ENCODE measurements at places on chromosomes 5 and 9.

DNA sequence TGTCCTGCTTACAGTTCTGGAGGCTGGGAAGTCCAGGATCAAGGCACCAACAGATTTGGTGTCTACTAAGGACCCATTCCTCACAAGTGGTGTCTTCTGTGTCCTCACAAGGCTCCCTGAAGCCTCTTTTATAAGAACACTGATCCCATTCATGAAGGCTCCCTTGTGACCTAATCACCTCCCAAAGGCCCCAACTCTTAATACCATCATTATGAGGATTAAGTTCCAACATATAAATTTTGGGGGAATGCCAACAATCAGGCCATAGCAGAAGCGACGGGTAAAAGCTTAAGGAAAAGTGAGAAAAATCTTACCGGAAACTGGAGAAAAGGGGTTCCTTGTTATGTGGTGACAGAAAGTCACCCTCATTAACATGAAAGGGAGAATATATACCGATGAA, 11.2 kb downstream of the CTNNAL1 start:
- DNase-seq = no peak

DNA sequence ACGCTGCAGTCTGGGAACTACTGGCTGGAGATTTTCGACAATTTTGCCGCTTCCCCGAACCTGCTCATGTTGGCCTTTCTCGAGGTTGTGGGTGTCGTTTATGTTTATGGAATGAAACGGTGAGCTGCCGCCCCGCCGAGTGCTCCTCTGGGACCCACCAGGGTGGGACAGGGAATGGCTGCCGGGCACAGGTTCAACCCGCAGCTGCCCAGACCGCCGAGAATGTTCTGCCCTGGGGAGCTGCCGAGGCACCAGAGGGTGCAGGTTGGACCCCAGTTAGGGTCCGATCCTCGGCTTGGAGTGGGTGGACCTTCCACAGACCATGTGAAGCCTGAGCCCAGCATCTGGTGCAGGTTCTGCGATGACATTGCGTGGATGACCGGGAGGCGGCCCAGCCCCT, 19.1 kb downstream of the SLC6A18 start:
- no peak for DNase-seq

GRCh38 chr5:149824120-149824519, 94.0 kb downstream of the PPARGC1B start:
- no peak for DNase-seq

- no peak for DNase-seq
These were observed 36.4 kb downstream of the NXNL2 start for GRCh38 chr9:88571419-88571818.

DNA sequence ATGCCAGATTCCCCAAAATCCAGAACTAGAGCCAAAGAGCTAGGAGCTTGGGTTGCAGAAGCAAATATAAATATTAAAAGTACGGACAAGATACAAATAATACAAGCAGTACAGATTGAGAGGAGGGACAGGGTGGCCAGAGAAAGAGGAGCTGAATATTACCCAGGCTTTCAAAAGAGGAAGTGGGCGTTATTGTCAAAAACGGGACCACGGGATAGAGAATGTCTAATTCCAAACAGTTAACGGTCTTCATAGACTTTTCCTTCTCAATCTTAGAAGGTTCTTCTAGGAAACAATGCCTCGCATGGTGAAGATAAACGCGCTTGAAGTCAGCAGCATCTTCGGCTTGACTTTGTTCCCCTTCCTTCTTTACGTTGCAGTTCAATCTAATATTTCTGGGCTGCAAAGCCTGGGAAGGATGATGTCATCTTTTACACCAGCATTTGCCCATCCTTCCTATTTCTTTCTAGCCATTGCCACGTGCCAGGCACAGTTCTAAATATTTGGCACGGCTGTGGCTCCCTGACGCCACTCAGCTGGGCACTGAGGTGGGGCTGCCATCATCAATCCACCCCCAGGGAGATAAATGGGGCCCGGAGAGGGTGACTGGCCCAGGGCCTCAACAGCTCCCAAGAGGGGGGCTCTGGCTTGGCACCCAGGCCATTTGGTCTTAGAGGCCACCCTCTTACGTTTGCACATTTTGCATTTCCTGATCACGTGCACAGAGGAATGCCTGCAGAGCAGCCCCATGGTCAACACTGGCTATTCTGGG, 16.3 kb upstream of the OLFM1 start:
- no peak for DNase-seq

- DNase-seq = no peak
These were observed 76.9 kb upstream of the NEURL1B start for GRCh38 chr5:172564188-172564587.

- DNase-seq = no peak
These were observed 76.1 kb downstream of the NREP start for GRCh38 chr5:111680737-111681413.

- DNase-seq = no peak
These were observed 26.6 kb downstream of the SKP2 start for GRCh38 chr5:36178524-36178890.

DNA sequence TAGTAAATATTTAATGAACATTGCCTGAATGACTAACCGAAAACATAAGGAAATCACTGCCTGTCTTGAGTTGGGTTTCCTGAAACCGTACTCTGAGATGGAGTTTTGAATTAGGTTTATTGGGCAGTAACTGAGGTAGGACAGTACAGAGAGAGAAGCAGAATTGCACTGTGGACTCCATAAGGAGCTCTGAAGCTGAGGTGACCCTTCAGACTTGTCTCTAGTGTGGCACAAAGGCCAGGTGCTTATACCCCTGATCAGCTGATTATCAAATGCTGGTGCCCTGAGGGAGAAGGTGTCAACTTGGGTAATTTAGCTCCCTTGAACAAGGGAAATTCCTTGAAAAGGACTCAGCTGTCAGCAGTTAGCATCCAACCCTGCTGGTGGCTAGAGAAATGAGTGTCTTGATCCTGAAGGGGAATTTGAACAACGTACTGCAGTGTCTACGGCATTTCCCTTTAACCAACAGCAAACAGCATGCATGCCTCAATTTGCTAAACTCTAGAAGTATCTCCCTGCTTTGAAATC, 135.0 kb upstream of the SMARCA2 start:
- DNase-seq = no peak

DNA sequence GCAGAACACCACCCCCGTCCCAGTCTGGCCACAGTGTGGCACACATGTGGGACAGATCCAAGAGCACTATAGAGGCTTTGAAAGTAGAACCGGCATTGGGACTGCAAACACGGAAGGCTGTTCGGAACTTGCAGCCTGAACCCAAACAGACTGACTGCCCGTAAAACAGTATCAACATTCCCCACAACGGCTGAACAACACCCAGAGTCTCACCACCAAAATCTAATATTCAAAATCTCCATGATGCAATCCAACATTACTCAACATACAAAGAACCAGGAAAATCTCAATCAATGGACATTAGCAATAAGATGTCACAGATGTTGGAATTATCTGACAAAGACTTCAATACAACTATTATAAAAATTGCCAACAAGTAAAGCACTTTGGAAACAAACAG, 82.3 kb downstream of the ROR2 start:
- no peak for DNase-seq

GRCh38 chr9:93081081-93081529, 14.9 kb upstream of the CARD19 start:
- DNase-seq = no peak

GRCh38 chr9:124800306-124801259, 23.6 kb downstream of the OLFML2A start:
- DNase-seq = no peak

DNA sequence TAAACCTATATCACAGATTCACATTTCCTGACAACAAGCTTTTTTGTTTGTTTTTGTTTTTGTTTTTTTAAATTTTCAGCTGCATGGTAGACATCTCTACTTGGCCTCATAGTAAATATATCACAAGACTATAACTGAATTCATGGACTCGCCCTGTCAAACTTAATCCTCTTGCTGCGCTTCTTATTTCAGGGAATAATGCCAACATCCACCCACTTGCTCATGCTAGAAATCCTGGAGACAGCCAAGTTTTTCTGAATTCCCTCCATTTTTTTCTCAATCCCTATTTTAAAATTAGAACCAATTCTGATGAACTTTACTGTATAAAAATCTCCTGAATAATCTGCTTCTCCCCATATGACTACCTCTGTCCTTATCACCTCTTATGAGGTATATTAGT, 283.6 kb upstream of the RPS23 start:
- no peak for DNase-seq

- no peak for DNase-seq
These were observed 91.3 kb upstream of the OTULINL start for GRCh38 chr5:14490309-14490711.

- DNase-seq = no peak
These were observed 161.0 kb upstream of the CCDC152 start for GRCh38 chr5:42595597-42595996.

Data from stimulated activated CD8-positive, alpha-beta memory T cell treated with anti-CD3 and anti-CD28 coated beads, Interleukin-15, amount 100 ng/mL, for 1 hour (primary cell).